ENCODE measurements at places on chromosomes 11 and 22.

DNA sequence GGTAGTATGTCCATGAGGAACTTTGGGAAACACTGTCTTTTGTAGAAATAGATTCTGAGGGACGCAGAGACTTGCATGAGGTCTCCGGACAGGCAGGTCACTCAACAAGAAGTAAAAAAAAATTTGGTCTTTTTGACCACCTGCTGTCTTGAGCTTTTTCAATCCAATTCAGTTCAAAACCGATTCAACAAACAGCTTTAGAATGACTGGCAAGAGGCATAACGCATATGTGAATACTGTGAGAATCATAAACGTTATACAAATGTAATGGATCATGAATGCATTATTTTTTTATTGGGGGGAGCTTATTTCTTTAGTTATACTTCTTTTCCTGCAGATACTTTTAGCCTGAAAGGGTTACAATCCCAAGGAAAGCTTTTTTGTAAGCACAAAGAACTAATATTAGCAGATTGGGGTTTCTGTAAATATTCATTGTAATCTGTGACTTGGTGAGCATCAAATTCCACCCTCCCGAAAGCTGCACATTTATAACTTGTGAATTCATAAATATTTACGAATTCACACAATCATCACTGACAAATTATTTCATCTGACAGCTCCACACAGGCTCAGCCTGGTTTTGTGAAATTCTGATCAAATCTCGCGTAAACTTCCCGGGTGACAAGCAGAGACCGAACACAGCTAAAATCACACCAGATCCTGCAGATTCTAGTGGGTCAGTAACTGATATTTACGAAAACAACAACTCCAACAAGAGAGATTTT is 507.7 kb downstream of the MN1 start:
- DNase-seq: no peak

DNA sequence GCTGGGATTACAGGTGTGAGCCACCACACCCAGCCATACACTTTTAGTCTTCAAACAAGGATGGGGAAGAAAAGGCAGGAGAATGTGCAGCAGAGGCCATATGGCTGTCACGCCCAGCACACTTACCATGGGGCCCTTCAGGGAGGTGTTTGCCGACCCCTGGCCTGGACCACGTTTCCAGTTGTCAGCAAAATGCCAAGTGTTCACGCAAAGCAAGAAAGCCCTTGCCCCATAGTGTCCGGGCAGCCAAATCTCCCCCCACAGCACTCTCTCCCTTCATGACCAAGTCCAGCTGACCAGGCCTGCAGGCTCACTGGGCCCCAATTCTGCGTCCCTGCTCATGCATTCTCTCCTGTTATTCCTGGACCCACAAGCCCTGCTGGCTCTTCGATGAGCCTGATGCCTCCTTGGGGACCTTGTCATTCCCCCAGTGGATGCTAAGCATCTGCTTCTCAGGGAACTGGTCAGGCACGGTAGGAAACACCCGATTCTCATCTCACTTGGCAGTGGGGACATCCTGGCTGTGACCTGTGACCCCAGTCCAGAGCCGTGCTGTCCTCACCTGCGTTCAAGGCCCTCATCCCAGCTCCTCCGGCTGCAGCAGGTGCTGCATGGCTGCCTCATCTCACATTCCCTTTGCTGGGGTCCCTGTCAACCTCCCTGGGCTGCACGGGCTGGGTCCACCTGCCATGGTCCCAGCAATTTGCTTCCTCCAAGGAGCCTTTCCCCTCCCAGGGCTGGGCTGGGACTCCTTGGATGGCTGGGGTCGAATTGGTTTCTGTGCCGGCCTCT is 96.4 kb downstream of the CTTN start:
- no peak for DNase-seq

- DNase-seq: no peak
These were observed 66.9 kb downstream of the KCNQ1 start for GRCh38 chr11:2511421-2512369.

- no peak for DNase-seq
These were observed 23.1 kb downstream of the MPPED1 start for GRCh38 chr22:43434928-43435311.

GRCh38 chr22:49350441-49351121 is 477.1 kb downstream of the BRD1 start:
- peak; percentile 5 for DNase-seq

- no peak for DNase-seq
These were observed 85.0 kb upstream of the EIF3D start for GRCh38 chr22:36613958-36614357.

DNA sequence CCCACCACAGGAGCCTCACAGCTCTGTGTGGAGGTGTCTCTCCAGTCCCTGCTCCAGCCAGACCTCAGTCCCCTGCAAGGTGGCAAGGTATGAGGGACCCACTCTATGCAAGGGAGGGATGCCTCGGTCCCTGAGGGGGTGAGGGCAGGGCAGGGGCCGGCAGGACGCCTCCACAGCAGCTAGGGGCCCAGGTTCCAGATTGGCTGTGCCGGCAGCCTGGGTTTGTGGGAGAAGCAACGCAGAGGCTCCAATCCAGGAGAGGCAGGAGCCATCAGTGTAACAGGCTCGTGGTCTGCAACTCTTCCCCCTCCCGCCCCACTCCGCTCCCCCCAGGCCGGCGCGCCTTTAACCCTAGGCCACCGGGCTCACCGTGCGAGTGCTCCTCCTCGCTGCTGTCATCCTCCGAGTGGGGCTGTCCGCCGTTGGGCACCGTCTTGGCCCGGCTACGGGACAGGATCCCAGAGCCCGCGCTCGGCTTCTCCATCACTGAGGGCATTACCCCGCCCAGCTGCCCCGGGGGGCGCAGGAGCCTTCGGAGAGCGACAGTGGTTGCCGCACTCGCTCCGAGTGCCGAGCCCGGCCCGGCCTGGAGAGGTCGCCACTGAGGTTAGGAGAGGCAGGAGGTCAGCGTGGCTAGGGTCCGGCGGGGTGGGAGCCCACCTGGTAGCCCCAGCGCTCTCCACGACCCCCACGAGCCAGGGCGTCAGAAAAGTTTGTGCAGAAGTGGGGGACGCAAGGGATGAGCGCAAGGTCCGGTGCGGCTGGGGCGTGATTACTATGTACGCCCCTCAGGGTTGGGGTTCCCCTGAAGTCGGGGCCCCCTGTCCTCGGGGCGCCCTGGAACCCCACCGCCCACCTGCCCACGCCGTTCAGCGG is 765 bp downstream of the RCOR2 start:
- peak; percentile 81 for DNase-seq

DNA sequence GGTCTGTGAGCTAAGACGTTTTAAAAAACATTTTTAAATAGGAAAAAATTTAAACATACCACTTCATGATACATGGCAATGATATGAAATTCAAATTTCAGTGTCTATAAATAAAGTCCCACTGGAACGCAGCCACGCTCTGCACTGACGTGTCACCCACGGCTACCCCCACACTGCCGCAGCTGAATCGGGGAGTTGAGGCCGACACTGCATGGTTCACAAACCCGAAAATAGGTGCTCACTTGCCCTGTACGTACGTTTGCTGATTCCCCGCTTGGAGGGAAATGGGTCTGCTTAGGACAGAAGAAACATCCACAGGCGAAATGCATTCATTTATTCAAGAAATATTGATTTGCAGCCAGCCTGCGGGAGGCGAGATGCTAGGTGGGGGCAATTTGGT is 1342.3 kb downstream of the TBC1D22A start:
- no peak for DNase-seq

DNA sequence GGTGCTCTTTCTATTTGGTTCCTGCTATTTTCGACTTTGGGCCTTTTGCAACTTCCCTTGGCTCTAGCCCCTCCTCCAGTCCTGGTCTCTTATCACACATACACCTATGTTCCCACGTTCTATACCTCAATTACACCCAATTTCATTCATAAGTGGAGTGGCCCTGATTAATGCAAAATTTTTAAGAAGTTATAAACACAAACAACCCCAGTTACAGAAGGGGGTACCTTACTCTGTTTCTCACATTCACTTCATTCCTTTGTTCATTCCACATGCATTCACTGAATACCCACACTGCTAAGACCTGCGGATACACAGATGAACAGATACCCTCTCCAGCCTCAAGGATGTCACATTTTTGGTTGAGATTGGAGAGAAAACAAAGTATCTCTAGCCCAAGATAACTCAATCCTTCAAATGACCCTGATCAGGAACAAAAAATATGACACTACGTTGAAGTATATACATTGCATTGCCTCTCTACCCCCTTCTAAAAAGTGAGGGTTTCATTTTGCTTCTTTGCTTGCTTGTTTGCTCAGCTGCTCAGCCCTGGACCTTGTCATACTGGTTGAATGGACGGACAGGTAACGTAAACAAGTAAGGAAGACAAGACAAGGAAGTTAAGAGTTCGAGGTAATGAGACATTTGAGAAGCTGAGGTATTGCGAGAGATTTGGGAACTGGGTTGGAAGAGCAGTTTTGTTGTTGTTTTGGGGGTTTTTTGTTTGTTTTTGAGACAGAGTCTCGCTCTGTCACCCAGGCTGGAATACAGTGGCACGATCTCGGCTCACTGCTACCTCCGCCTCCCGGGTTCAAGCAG is 3.6 kb upstream of the VPS37C start:
- DNase-seq: no peak

GRCh38 chr22:22939588-22940368 is 52.2 kb downstream of the IGLL5 start:
- DNase-seq: no peak

DNA sequence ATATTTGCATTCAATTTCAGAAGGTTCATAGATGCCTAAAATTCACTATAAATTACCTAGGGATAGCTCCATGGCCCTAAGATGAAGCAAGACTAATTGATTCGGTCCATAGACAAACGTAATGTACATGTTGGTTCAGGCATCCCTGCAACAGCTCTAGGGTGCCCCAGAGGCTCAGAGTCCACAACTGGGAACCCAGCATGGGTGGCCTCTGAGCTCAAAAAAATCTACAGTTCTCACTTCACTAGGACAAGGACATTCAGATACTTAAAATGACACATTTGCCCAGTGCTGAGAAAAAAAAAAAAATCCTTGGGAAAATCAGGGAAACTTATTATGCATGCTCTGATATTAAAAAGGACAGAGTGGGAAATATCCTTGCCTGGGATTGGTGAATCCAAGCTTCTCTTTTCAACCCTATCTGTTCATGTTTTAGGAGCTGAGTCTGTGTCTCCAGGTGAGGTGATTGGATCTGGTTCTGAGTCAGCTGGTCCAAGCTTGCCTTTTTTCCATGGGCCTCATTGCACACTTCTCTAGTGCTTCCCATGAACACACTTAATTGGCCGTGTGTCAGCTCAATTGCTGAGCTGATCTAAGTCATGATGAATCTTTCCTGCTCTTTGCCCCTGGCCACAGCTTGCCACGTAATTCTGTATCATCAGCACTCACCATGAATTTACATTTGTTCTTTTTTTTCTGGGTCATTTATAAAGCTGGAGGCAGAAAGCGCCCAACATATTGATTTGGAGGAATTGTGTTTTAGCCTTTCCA is 116.3 kb upstream of the RCN1 start:
- DNase-seq: no peak

DNA sequence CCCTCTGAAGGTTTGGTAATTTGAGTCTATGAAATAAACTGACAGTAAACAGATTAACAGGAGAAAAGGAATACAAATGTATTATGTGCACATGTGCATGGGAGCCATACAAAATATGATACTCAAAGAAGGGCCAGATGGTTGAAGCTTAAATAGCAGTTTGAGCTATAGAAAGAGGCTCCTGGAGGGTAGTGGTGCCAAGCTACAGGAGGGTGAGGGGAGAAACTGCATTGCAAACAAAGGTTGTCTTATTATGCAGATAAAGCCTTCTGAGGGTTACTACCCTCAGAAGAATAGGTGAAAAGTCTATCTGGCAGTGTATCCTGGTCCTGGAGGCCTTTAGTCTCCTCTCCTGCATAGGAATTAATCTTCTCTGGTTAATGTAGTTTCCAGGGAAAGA is 267.3 kb upstream of the MPPED2 start:
- peak; percentile 59 for DNase-seq

DNA sequence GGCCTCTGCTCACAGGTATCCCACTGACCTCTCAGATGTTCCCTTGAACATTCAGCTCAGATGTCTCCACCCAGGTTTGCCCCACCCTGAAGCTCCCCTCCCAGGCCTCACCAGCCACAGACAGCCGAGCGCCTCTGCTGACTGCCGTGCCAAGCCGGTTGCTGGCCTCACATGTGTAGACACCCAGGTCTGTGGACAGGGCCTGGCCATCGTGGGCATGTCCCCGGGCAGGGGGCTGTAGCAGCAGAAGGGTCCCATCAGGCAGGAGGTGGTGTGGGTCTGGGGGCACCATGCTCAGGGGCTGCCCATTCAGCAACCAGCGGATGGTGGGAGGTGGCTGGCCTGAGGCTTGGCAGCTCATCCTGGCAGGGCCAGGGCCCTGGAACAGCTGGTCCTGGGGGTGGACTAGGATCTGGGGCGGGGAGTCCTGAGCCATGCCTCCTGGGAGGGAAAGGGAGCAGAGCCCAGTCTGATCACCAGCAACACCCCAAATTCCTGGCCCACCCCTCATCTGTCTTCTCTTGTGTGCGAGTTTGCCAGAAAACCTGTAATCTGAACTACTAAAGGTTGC is 759 bp downstream of the ROBO4 start:
- DNase-seq: no peak

GRCh38 chr11:10418259-10418949 is 36.7 kb upstream of the AMPD3 start:
- DNase-seq: no peak

DNA sequence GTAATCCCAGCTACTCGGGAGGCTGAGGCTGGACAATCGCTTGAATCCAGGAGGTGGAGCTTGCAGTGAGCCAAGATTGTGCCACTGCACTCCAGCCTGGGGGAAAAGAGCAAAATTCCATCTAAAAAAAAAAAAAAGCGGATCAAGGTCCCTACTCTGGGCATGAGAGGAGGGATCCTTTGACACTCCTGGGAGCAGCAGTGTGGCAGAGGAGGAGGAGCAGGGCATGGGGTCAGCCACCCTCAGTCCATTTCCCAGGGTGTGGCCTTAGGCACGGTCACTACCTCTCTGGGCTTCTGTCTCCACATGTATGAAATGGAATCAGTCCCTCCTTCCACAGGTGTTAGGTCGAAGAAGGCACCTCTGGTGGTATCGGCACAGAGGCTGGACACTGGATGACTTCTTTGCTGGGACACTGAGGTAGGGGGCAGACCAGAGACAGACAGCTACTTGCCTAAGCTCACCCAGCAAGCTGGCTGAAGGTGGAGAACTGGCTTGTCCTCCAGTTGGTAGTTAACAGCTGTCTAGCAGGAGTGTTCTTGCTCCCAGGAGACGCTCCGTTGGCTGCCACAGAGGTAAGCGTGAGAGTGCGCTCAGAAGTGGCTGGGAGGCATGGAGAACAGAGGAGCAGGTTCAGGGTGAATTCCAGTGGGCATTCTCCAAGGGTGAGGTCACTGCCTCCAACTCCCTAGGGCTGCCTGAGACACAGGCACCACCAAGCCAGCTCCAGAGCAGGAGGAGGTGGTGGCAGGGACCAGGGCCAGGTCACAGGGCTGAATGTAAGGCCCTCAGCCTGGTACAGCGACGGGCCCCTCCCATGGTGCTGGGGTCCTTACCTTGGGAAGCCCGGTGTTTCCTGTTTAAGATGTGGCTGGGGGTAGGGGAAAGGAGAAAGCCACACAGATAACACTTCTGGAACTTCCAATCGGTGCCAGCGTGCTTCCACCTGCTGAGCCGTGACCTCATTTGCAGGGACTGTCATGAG is 19.5 kb downstream of the TXN2 start:
- peak; percentile 12 for DNase-seq
